ENCODE measurements at places on chromosomes 1 and 21.
A peak's percentile ranks its signal among the peaks of the same experiment; 100 is the strongest.

DNA sequence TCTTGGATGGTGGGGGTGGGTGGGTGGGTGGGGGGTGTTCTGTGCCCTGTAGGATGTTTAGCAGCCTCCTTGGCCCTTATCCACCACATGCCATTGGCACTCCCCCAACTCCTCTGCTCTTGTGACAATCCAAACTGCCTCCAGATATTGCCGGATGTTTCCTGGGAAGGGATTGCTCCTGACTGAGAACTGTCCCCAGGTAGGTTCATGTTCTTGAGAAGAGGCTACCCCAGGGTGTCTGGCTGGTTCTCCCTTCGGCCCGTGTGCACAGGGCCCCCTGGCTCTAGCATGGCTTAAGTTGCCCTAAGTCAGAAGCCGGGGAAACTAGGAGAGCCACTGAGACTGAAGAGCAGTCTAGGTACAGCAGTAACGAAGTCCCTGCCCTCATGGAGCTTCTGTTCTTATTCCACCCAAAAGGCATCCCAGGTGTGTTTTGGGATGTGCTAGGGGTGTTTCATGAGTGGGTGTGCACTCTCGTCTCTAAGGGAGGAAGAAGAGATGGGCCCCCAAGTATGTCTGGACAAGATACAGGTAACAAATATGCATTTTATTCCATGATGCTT is 19.8 kb upstream of the THRAP3 start:
- DNase-seq, result peak; percentile 43

DNA sequence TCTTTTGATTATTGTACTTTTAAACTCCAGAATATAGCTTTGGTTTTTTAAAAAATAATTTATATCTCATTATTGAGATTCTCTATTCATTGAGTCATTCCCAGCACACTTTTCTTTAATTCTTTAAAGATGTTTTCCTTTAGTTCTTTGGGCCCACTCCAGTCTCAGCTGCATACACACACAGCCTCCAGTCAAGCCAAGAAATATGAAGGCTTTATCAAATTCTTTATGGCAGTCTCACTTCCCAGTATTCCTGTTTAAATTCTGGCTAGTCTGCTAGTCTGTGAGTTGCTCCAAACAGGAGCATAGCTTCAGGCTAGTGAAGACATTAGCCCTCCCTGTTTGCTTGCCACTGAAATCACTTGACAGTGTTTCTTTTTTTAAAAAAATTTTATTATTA is 61.2 kb downstream of the CRP start:
- DNase-seq, result no peak

DNA sequence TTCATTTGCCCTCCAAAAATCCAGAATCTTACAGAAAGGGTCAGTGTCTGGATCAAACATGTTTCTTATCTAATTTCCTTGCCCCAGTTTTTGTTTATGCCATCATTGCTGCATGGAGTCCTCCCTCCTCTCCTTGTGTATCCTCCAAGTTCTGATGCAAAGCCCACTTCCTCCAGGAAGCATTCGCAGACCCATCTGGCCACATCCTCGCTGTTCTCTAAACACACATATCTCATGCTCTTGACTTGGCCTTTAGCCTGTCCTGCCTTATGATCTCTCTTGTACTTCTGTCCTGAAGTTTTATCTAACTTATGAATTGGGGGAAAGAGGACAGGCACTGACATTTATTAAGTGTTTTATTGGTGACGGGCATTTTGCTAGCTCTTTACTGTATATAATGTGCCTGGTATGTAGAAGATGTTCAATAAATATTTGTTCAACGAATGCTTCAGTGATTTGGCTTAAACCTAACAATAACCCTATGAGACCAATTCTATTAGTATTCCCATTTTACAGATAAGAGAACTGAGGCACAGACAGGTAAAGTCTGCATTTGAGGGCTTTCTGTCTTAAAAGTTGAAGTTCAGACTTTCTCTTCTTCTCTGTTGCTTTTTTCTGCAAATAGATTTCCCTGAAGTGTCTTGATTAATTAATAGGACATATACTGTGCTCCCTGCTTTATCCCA is 19.2 kb upstream of the ID3 start:
- DNase-seq, result no peak

DNA sequence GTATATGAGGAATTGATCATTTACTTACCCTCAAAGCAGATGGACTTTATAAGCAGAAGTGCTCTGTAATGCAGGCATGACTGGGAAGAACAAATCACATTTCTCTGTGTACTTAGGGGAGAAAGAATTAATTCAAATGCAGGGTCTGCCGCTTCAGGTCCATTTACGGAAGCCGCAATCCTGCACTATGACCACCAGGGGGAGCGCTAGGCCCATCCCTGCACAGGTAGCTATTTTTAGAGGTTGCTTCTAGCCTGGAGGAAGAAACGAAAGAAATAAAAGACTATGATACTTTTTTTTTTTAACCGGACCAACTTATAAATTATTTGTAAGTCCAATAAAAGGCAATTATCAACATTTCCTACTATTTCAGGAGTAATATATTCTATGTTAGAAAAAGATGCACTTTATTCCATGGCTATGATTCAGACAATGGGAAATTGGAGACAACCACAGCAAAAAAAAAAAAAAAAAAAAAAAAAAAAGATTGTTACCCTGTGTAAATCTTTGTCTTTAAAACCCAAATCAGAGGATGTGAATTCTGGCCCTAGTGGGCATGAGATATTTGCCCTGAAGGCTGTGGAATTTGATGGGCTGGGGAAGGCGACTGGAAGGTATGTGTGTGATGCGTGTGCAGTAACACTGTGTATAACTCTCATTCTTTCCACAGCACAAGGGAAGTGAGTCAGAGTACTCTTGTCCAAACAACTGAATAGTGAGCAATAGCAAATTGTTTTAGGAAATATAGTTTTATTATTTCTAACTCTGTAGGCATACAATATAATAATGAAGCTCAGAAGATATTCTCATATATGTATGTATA is 12.9 kb upstream of the FYB2 start:
- peak; percentile 49 for DNase-seq

DNA sequence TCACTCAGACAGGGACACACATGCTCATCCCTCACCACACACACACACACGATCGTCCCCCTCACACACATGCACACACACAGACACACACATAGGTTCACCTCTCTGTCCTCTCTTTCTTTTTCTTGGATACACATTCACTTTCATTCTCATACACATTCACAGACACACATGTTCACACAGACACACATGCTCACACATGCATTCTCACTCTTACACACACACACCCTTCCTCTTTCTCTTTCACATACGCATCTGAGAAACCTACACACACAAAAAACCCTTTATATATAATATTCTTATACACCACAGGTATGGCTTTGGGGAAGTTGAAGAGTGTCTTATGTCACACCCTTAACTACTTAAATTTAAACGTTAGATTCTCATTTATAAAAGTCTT is 248.6 kb upstream of the RUNX1 start:
- no peak for DNase-seq

GRCh38 chr1:43822040-43822690 is 111.4 kb upstream of the ARTN start:
- DNase-seq, result no peak

DNA sequence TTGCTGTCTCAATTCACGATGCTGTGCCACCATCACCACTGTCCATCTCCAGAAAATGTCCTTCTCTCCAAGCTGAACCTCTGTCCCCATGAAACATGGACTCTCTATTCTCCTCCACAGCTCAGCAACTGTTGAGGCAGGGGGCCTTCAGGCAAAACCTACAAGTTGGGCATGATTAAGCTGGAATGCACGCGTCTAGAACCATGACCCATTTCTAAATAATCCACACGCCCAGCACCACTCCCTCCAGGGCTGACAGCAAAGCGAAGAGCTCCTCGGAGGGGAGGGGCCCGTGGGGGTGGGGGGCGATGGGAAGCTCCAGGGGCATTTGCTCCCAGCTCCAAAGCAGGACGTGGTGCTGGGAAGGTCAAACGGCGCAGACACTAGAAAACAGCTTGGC is 3.3 kb upstream of the HES5 start:
- DNase-seq, result no peak

DNA sequence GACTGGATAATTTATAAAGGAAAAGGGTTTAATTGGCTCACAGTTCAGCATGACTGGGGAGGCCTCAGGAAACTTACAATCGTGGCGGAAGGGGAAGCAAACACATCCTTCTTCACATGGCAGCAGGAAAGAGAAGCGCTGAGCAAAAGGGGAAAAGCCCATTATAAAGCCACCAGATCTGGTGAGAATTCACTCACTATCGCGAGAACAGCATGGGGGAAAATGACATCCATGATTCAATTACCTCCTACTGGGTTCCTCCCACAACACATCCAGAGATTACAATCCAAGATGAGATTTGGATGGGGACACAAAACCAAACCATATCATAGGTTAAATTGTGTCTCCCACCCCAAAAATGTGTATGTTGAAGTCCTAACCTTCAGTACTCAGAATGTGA is 491.7 kb downstream of the SETD4 start:
- no peak for DNase-seq

DNA sequence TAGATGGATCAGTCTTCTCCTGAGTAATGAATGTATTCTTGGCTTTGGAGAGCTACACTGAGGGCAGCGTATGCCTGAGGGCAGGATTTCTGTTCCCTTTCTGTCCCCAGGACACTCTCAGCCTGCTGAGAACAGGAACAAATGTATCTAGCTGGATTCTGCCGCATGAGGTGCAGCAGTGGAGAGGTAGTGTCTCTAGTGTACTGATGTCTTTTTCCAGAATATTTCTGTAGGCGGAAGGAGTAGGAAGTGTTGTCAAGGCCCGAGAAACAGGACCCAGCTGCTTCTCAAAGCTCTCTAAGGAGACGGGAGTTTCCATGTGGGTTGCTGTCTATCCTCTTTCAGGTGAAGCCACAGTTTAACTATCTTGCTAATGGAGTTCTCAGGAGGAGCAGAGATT is 65.5 kb downstream of the MT1HL1 start:
- DNase-seq, result no peak
